CMK (cell line): ENCODE measurements at places on chromosomes 4 and X.
A peak's percentile ranks its signal among the peaks of the same experiment; 100 is the strongest.

DNA sequence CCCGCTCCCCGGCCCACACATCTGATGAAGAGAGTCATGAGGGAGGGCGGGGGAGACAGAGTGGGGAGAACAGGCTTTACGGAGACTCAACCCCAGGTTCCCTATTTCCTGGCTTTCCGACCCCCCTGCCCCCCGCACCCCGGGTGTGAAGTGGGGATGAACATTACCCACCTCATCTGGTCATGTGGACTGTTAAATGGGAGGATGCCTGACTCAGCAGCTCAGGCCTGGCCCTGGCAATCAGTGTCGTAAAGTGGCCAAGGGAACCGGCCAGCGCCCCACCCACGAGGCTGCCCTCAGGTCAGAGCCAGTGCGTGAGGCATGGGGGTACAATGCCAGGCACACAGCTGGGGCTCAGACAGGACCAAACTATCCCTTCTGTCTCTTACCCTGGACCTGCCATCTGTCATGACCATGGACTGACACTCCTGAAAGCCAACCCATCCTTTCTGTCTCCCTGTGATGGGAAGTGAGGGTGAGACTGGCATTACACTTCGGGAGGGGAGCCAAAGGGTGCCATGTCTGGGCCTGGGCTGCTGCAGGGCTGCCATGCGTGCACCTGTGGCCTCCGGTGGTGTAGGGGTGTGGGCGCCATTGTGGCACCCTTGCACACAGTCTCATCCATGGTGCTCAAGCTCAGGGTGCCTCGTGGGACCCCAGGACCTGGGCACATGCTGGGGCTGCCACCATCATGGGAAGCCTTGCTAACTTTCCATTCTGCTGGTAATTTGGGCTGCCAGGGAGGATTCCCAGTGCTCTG lies 106.1 kb upstream of the PSAPL1 start:
- no peak for DNase-seq

DNA sequence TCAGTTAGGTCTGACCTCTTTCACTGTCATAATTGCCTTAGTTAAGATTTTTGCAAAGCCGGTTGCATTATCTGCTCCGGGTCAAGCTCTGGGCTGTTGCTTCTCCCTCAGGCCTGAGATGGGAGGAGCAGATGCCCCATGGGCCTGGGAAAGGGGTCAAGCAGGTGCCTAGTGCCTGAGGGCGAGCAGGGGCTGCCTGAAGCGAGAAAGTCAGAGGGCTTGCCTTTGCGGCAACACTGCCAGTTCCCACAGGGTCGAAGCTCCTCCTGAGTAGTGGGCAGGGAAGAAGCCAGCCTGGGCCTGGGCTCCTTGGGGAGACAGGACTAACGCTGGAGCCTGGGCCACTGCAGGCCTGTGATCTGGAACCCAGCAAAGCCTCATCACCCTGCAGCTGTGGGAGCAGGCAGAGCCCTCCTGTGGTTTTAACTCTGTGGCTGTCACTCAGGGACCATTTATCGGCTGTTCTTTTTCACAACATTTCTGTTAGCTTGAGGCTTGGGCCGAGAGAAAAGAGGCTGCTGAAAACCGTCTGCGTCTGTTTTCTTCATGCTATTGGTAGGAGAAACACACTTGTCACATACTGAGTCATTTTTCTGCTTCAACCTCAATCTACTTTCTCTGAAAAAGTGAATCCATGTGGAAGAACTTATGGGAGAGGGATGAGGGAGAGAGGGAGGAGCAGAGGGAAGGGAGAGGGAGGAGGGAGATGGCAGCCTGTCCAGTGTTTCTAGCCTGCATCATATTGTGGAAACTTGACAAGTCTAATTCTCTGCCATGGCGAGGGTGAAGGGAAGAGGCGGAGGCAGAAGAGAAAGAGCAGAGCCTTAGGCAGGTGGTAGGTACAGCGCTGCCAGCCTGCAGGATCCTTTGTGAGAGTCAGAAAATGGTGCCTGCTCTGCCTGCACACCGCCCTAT lies 68.4 kb downstream of the RHOH start:
- peak; percentile 30 for DNase-seq

DNA sequence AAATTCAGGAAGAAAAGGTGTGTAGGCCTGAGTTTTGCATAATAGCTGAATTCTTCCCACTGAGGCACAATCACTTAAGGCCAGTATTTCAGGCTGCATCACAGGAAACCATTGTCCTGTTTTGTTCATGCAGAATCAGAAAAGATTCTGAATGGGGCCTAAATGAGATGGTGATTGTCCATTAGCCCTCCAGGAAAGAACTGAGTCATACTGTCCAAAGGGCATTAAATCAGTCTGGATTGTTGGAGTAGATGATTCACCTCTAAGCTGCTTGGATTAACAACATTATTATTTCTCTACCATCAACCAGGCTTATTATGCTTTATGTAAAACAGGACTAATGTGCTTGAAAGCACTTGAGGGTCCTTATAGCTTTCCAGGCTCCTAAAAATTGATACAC lies 36.2 kb downstream of the CT47B1 start:
- no peak for DNase-seq

GRCh38 chr4:89245459-89245858 lies 62.1 kb downstream of the GPRIN3 start:
- no peak for DNase-seq

DNA sequence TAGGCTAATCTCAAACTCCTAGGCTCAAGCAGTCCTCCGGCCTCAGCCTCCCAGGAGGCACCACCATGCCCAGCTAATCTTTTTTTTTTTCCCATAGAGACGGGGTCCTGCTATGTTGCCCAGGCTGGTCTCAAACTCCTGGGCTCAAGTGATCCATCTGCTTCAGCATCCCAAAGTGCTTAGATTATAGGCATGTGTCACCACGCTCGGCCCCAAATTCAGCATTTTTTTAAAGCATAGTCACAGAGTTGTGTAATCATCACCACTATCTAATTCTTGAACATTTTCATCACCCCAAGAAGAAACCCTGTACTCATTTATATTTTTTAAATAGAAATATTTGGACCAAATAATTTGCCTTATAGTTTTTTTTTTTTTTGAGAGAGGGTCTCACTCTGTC lies 10.3 kb downstream of the CENPI start:
- DNase-seq: no peak

- no peak for DNase-seq
Observed at GRCh38 chr4:101366331-101366730, 19.0 kb upstream of the PPP3CA start.

DNA sequence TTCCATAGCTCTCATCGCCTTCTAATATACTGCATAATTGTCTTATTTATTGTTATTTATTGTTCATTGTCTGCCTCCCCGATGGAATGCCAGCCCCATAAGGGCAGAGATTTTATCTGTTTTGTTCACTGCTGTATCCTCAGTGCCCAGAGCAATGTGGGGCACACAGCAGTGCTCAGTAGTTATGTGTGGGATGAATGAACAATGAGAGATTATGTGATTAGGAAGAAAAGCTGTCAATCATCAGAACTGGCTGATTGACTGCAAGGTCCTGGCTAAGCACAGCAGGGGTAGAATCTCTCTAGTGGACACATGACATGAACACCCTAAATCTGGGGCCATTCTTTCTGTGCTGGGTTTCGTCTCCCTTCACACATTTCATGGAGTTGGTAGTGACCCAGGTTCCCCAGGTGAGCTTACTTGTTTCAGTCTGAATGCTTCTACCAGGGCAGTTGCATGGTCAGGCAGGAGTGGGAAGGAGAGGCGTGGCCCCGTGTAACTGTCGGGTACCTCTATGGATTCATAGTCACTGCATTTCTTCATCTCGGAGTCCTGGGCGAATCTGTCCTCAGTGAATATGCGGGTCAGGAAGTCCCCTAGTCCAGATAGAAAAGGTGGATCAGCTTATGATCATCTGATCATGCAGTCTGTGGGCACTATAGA lies 12.6 kb downstream of the PPEF2 start:
- DNase-seq: no peak

- peak; percentile 29 for DNase-seq
Observed at GRCh38 chrX:50579955-50580354, 109.3 kb upstream of the DGKK start.

DNA sequence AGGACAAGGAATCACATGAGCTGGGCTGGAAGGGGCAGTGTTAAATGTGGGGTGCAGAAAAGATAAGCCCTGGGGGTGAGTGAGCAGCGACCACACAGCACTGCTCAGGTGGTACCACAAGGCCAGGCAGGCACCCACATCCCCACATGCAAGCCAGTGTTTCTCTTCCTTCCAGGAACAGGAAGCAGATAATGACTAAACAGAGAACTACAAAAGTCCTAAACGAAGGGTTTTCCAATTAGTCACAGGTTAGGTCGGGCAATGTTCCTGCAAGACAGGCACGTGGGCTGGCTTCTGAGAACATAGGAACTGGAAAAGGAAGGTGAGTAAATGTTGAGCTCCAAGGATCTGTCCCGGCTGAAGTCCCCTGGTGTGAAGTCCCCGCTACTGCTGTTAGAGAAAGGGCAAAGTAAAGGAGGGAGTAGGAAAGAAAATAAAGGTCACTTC lies 19.5 kb downstream of the RELL1 start:
- DNase-seq: no peak

DNA sequence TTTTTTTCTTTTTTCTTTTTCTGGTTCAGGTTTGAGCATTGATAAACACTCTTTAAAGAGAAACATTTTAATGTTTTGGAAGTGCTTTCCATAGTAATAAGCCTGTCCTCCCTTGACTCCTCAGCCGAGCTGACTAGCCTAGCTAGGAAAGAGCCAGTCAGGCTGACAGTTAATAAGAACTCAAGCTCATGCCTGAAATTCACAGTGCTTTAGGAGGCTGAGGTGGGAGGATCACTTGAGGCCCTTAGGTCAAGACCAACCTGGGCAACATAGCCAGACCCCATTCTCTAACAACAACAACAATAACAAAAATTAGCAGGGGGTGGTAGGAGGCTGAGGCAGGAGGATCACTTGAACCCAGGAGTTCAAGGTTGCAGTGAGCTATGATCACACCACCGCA lies 53.4 kb upstream of the ZCCHC13 start:
- DNase-seq: no peak

- DNase-seq: no peak
Observed at GRCh38 chrX:17495052-17495451, 120.1 kb downstream of the NHS start.

DNA sequence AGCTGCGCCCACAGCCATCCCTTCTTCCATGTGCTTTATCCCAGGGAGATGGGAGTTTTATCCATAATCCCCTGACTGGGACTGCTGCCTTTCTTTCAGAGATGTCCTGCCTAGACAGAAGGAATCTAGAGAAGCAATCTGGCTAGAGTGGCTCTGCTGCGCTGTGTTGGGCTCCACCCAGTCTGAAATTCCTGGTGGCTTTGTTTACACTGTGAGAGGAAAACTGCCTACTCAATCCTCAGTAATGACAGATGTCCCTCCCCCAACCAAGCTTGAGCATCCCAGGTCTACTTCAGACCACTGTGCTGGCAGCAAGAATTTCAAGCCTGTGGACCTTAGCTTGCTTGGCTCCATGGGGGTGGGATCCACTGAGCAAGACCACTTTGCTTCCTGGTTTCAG lies 116.9 kb upstream of the AR start:
- no peak for DNase-seq

DNA sequence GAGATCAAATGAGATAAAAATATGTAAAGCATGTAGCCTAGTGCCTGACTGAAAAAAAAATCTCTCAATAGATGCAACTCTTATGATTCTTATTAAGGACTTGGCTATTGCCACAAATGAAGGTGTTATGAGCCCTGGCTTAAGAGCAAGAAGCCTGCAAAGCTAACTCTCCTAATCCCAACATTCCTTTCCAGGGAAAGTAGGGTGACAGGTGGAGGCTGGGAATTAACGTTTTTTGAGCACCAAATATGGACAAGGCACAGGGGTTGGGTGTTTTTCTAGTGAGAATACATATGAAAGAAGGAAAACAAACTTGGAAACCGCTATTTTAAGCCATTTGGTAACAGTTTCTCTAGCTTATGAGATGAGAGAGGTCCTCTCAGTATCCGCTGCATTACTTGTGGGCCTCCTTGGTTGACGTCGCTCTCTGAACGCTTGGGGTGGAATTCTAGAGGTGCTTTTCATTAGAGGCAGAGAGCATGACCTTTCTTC lies 2.4 kb downstream of the RHOH start:
- DNase-seq: no peak

GRCh38 chrX:132821974-132822633 lies 136.3 kb downstream of the HS6ST2 start:
- DNase-seq: no peak

DNA sequence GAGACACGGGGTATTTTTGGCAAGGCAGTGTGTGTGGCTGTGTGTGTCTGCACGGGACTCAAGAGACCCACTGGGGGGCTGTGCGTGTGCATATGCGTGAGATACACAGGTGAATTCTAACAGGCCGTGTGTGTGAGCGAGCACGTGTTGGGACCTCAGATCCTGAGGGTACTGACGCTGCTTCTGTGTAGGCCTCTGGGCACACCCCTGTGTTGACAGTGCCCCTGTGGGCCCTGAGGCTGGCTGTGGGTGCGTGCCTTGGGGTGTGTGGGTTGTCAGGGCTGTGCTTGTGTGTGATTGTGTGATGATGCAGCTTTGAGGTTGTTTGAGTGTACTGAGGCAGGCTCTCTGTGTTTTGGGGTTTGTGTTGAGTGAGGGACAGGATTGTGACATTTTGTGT lies 13.9 kb downstream of the FOXP3 start:
- no peak for DNase-seq

DNA sequence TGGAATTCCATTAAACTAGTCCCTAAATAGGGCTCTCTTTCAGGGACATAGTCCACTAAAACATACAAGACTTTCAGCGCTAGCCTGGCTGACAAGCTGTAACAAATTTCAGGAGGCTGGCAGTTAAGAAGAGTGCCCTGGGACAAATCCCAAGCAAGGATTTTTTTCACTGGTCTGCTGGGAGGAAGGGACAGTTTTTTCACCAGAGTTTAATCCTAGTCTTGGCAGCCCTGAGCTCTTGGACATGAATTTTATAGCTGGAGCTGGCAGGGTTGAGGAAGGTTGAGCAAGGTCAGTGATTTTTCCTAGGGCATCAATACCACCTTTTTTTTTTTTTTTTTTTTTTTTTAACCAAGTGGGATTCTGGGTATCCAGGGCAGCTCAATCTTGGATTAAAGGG lies 184.4 kb downstream of the SH2D1A start:
- no peak for DNase-seq
